ENCODE measurements at places on chromosomes 7 and 10. TPM values are rescaled to one million over a fixed set of nuclear protein-coding genes. Genes with fewer than 3 reads are reported as not detected.

GRCh38 chr7:2938514-2939192 is 94.5 kb upstream of the GNA12 start:
- H3K27ac ChIP-seq, result no peak overlapping the region
- no peak overlapping the region for H3K4me3 ChIP-seq
- no peak for DNase-seq
- no peaks in the 10 kb centered on the region for H3K27me3 ChIP-seq
- no peaks in the 10 kb centered on the region for H3K4me1 ChIP-seq
- no peaks in the 10 kb centered on the region for H3K36me3 ChIP-seq

DNA sequence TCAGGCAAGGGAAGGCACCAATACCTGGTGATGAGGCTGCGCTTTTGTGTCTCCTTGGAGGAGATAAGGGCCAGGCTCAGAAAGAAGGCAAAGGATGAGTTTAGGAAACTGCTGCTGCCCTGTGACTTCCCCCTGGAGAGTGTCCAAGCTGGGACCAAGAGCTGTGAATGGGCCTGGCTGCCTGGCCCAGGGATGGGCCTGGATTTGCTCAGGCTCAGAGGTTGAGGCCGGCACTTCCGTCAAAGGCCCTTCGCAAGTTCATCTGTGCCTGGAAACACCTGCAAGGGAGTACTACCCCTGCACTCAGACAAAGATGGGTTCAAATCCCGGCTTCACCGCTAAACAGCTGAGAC is 50.5 kb upstream of the NANOS1 start:
- H3K36me3 ChIP-seq, result no peaks in the 10 kb centered on the region
- no peaks in the 10 kb centered on the region for H3K4me1 ChIP-seq
- no peak overlapping the region for H3K4me3 ChIP-seq
- no peak for DNase-seq

GRCh38 chr7:51366172-51366728 is 49.6 kb upstream of the COBL start:
- no peak for DNase-seq
- H3K27me3 ChIP-seq, result no peaks in the 10 kb centered on the region
- H3K36me3 ChIP-seq, result no peaks in the 10 kb centered on the region
- H3K27ac ChIP-seq, result no peak overlapping the region
- H3K4me1 ChIP-seq, result no peaks in the 10 kb centered on the region

ALOX5 gene
- total RNA-seq, result 6.2 TPM

LIPM gene
- total RNA-seq, result not detected

DNA sequence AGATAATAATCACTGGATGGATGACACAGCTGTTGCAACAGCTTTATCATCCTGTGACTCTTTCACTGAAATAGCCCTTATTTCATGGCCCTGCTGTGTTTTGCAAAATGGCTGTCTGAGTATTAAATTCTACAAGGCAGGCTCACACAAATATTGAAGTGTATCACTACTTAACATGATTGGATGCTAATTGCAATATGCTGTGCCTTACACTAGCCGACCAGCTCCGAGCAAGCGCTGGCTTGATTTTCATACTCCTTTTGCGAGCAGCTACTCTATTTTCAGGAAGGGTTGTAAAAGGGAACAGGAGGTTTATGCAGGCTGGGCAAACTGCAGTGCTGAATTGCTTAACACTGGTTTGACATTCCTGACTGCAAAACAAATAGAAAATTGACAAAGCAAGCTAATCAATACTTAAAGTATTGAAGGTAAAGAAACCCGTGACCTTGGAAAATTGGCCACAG is 121.6 kb downstream of the CACNB2 start:
- no peak for DNase-seq
- no peaks in the 10 kb centered on the region for H3K36me3 ChIP-seq
- no peak overlapping the region for H3K27ac ChIP-seq
- no peaks in the 10 kb centered on the region for H3K4me1 ChIP-seq

CCDC172 gene
- total RNA-seq, result not detected

CPA5 gene
- total RNA-seq, result not detected

DNA sequence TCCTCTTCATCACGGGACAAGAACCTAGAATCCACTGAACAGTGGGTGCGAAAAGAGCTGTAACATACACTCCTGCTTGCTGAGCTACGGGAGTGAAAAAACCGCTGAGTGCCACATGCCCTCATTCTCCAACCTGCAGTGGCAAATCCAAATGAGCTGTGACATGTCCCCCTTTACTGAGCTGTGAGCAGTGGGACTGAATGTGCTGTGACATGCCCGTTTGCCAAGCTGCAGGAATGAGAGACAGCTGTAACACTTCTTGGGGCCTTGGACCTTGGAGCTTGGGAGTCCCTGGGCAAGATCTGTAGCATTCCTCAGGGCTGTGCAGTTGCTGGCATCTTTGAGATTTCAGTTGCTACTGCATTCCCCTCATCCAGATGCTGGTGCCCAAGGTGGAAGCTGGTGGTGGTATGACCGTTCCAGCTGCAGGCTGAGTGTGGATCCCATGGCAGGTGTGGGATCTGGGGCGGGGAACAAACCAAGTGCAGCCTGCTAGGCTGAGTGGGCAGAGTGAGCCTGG is 85.0 kb downstream of the TMEM106B start:
- no peaks in the 10 kb centered on the region for H3K4me1 ChIP-seq
- no peaks in the 10 kb centered on the region for H3K27me3 ChIP-seq
- H3K4me3 ChIP-seq, result no peak overlapping the region
- DNase-seq, result no peak

DNA sequence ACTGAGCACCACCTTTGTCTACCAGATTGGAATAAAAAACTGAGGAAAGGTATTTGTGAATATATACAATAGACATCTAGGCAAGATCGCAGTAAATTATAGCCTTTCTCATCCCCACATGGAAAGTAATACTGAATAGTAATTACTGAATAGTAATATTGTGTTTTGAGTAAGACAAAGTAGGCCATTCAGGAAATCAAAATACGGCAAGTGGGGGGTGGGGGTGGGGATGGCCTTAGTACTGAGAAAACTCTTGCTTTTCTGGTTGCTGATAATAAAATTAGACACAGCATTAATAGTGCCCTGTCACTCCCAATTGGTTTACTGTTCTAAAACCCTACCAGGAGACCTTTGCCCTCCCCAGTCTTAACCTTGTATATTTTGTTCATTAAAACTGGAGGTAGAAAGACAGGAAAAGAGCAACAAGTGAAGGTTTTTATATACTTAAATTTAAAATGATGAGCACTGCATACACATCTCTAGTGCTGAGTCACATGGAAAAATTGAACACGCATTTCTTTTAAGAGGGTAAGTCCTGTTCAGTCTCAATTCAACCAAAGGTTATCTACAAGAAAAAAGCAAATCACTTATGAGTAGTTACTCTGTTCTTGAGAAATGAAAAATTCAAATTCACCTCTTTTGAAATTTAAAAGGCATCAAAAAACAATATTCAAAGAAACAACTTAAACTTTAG is 65.6 kb downstream of the IGF2BP3 start:
- H3K27me3 ChIP-seq, result no peaks in the 10 kb centered on the region
- no peaks in the 10 kb centered on the region for H3K36me3 ChIP-seq
- no peak overlapping the region for H3K4me3 ChIP-seq
- H3K4me1 ChIP-seq, result no peaks in the 10 kb centered on the region
- DNase-seq, result no peak

- no peaks in the 10 kb centered on the region for H3K36me3 ChIP-seq
- H3K27ac ChIP-seq, result no peak overlapping the region
- no peaks in the 10 kb centered on the region for H3K27me3 ChIP-seq
- no peak overlapping the region for H3K4me3 ChIP-seq
Observed at GRCh38 chr10:62769574-62770242, 34.8 kb upstream of the ADO start.

GRCh38 chr10:48364659-48365405 is 58.4 kb downstream of the MAPK8 start:
- no peaks in the 10 kb centered on the region for H3K27me3 ChIP-seq
- no peak overlapping the region for H3K4me3 ChIP-seq
- H3K36me3 ChIP-seq, result no peaks in the 10 kb centered on the region
- no peak for DNase-seq

GRCh38 chr10:7789390-7789789 is 1.4 kb downstream of the ATP5F1C start:
- DNase-seq, result peak; percentile 46
- peak overlapping the region; percentile 95 for H3K4me3 ChIP-seq
- H3K4me1 ChIP-seq, result peaks cover 26% of the 10 kb centered on the region
- H3K36me3 ChIP-seq, result no peaks in the 10 kb centered on the region

PNLIPRP2 gene
- total RNA-seq, result 9.1 TPM

- no peak overlapping the region for H3K4me3 ChIP-seq
- H3K36me3 ChIP-seq, result no peaks in the 10 kb centered on the region
- DNase-seq, result no peak
Observed at GRCh38 chr7:120859459-120859858, 1.5 kb upstream of the TSPAN12 start.

DNA sequence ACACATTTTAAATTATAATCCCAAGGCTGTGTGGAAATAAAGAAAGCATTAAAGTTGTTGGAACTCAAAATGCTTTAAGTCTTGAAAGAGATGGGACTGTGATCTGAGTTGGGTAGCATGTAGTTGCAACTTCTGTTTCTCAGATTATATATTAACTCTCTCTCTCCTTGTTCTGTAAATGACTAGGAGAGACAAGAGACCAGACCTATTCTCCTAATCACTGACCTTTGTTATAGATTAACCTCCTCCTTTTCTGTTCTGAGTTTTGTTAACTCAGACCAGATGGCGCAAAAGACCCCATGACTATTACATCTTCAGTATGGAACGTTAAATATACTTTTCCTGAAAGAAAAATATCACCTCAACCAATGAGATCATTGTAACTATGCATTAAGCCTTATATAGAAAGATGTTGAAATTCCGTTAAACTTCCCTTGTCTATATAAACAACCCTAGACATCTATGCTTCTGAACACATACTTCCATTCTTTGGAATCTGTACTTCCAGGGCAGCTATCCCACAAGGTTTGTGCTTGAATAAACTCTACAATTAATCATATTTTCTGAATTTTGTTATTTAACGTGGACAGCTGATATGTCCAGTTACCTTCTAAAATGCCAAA is 143.5 kb upstream of the TRIM24 start:
- H3K36me3 ChIP-seq, result no peaks in the 10 kb centered on the region
- no peak overlapping the region for H3K4me3 ChIP-seq
- H3K4me1 ChIP-seq, result no peaks in the 10 kb centered on the region

- H3K36me3 ChIP-seq, result no peaks in the 10 kb centered on the region
- peak overlapping the region; percentile 20 for H3K27ac ChIP-seq
- DNase-seq, result no peak
- H3K4me3 ChIP-seq, result peak overlapping the region; percentile 77
- no peaks in the 10 kb centered on the region for H3K4me1 ChIP-seq
Observed at GRCh38 chr10:87866412-87866974, 3.1 kb downstream of the PTEN start.

DNA sequence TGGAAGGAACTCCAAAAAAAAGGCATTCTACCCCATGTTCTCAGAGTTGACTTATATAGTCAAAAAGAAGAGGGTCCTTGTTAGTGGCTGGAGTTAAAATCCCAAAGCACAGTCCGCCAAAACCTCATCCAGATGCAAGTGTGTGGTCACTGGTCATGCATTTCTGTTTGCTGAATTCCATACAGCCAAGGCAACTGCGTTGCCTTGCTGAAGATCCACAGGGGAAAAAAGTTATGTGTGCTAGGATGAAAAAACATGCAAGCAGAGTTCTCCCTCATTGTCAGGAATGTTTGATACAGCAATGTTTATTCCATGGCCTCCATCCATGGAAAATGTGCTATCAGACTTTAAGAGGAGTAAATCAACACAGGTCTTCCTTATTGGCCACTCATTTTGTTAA is 213.1 kb downstream of the CREB5 start:
- no peak for DNase-seq
- H3K4me3 ChIP-seq, result no peak overlapping the region
- no peak overlapping the region for H3K27ac ChIP-seq
- H3K27me3 ChIP-seq, result no peaks in the 10 kb centered on the region
- H3K4me1 ChIP-seq, result no peaks in the 10 kb centered on the region
- H3K36me3 ChIP-seq, result no peaks in the 10 kb centered on the region

- no peak overlapping the region for H3K27ac ChIP-seq
- H3K27me3 ChIP-seq, result no peaks in the 10 kb centered on the region
- no peak overlapping the region for H3K4me3 ChIP-seq
- no peaks in the 10 kb centered on the region for H3K4me1 ChIP-seq
- peak; percentile 64 for DNase-seq
- H3K36me3 ChIP-seq, result no peaks in the 10 kb centered on the region
Observed at GRCh38 chr7:95527033-95527775, 41.5 kb downstream of the ASB4 start.

GRCh38 chr10:66353422-66353821 is 572.4 kb upstream of the LRRTM3 start:
- H3K4me1 ChIP-seq, result no peaks in the 10 kb centered on the region
- no peaks in the 10 kb centered on the region for H3K36me3 ChIP-seq
- H3K27ac ChIP-seq, result no peak overlapping the region

PNLIPRP3 gene
- total RNA-seq, result not detected

TCERG1L gene
- not detected for total RNA-seq

FEZF1 gene
- total RNA-seq, result not detected

GRCh38 chr10:26215396-26215934 is 1.1 kb upstream of the GAD2 start:
- H3K27me3 ChIP-seq, result peaks cover 65% of the 10 kb centered on the region
- no peak overlapping the region for H3K27ac ChIP-seq
- no peak overlapping the region for H3K4me3 ChIP-seq

DNA sequence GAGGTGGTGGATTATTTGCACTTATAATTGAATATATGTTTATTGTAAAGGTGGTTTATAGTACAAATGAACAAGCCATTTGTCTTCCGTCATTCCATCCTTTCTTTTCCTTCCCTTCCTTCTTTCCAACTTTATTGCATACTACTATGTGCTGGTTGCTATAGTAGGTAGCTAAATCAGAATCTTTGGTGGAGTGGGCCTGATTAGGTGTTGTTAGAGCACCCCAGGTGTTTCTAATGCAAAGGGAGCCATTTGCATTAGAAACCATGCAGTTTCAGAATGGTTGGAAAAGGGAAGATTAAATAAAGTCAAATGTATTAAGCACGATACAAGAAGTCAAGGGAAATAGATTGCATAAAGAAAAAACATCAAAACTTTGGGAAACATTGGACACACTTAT is 88.8 kb upstream of the TRIL start:
- H3K27ac ChIP-seq, result no peak overlapping the region
- peaks cover 6% of the 10 kb centered on the region for H3K4me1 ChIP-seq
- no peak overlapping the region for H3K4me3 ChIP-seq
- H3K27me3 ChIP-seq, result no peaks in the 10 kb centered on the region

SPDYE2B gene
- total RNA-seq, result not detected

DNA sequence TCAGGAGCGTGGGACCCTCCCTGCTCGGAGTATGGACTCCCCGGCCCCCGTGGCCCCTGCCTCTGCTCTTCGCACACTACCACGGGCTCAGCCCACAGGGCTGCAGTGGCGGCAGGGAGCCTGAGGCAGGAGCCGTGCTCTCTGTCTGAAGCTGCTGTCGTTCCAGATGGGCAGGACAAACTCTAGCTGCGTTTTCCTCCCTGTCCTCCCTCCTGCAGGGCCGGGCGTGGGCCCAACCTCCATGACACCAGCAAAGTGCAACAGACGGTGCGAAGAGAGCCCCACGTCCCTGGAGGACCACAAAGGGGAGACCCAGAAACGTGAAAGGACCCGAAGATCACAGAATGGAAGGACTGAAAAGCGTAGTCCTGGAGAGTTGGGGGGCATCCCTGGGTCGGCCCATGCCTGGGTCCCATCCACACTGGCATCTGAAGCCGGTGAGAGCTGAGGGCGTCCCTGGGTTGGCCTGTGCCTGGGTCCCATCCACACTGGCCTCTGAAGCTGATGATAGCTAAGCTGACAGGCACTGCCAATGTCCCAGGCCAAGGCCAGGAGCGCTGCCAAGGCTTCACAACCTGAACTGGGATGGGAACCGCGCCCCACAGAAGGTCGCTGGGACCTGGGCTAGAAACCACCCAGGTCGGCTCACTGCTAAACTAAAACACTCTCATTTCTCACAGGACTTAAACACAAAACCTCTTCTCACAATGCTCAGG is 267.0 kb downstream of the MAD1L1 start:
- no peaks in the 10 kb centered on the region for H3K4me1 ChIP-seq
- H3K27me3 ChIP-seq, result no peaks in the 10 kb centered on the region
- H3K4me3 ChIP-seq, result no peak overlapping the region
- no peak overlapping the region for H3K27ac ChIP-seq
- DNase-seq, result no peak

Measured in colonic mucosa (tissue), 4 donors.